Activated CD4-positive, CD25-positive, alpha-beta regulatory T cell (primary cell): ENCODE measurements at places on chromosomes 16 and 17.

GRCh38 chr17:63911041-63911635 is at the start of gene CSHL1:
CSHL1 (minus strand) TSS chr17:63911258; CDS start chr17:63911196, 62 bp downstream.
- DNase-seq: no peak

DNA sequence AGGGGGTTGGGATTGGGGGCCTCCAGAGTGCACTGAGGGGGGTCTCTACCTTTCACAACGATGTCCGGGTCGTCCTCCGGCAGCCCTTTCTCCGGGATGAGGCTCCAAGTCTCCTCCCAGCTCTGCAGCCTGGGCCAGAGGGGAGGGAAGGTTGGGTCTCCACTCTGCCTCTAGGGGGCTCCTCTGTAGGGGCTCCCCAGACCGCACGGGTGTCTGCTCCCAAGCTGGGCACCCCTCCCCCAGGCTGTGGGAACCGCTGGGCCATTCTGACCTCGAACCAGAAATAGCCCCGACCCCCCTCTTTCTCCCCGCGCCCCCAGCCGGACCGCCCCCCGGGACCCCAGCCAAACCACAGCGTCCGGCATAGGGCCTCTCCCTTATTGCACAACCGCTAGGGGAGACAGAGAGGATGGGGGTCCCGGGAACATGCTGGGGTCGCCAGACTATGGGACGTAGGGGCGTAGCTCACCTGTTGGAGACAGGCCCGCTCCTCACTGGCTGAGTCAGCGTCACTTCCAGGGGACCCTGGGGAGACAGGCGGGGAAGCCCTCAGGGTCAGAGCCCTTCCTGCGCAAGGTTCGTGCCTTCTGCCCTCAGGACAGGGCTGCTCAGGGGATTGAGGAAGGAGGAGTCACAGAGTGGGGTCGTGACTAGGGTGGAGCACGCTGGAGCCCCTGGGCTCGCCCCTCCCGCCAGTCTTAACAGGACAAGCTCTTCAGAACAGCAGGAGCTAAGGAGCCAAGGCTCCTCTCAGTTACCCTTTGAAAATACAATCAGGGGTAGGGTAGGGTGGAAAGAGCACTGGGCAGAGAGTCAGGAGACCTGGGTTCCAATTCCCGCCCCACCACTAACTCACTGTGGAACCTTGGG is 2.7 kb downstream of the PLEKHH3 start:
- DNase-seq: no peak

DNA sequence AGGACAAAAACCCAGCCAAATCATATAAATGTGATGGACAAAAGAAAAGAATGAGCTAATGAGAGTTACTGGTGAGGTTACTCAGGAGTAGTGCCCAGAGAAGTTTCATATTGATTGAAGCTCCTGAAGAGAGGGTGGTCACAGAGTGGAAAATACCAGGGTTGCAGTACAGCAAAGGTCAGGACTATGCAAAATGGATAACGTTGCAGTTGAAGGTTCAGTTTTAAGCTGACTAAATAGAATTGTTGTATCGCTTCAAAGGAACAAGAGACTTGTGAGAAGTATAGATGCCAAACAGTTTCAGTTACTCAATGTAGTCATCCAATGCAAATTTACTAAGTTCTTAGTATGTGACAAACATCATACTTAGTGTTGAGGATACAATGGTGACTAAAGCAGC is 47.1 kb downstream of the ABCA8 start:
- DNase-seq: no peak

- no peak for DNase-seq
These were observed 11.3 kb downstream of the PRSS22 start for GRCh38 chr16:2846511-2847310.

GRCh38 chr17:230395-230770 is 48.9 kb upstream of the DOC2B start:
- no peak for DNase-seq

DNA sequence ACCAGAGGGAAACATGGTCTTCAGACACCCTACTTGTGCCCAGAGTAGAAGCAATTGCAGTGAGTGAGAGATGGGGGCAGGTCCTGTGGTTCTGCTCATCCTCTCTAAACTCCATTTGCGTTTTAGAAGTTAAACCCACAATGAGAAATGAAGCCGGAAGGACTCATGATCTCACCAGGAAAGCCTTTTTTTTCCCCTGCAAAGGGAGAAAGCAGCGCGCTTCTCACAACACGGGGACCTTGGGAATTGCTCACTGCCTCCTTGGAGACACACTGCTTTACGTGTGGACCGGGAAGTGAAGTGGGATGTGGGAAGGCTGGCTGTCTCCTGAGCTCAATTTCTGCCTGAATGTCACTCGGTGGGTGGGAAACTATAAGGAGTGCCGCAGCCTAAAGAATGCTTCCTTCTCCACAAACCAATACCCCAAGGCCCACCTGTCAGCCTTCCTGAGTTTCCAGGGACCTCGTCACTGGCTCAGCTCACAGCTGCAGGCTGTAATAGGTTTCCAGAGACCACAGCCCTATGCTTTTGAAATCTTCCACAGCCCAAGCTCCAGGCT is 365.4 kb downstream of the XYLT1 start:
- DNase-seq: no peak

- DNase-seq: no peak
These were observed 791.3 kb upstream of the SOX9 start for GRCh38 chr17:71329310-71330098.

DNA sequence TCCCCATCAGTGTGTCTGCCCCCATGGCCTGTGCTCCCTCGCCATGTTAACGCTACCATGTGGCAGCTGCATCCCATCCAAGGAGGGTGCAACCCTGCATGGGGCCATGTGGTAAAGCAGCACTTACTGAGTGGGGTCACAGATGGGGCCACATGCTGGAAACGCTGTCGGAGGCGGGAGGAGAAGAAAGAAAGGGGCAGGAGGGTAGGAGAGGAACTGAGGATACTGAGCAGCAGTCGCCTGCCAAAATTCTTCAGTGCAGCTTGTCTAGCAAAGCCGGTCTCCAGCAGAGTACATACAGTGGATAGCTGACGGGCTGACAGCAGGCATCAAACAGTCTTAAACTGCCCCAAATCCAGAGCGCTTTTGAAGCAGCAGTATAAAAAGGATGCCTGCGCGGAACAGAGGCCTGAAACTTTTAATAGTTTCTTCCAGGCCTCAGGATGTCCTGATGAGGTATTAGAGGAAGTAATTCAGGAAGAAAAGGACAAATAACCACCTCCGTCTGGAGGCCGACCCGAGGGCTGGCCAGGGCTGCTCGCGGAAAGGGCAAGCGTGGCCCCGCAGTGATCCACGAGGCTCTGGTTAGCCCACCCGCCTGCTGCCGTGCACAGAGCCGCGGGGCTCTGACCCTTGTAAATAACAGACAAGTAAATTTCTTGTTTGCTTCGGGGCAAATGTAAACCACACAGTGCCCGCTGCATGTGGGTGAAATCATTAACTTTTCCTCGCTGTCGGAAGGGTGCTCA is 149.0 kb downstream of the CCDC182 start:
- DNase-seq: no peak

- DNase-seq: peak; percentile 42
These were observed 9.0 kb downstream of the NOG start for GRCh38 chr17:56602292-56603130.

DNA sequence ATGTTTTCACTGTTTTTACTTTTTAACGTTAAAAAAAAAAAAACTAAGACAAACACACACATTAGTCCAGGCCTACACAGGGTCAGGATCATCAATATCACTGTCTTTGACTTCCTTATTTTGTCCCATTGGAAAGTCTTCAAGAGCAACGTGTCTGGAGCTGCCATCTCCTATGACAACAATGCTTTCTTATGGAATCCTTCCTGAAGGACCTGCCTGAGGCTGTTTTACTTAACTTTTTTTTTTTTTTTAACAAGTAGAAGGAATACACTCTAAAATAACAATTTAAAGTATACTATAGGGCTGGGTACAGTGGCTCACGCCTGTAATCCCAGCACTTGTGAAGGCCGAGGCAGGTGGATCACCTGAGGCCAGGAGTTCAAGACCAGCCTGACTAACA is 71.8 kb upstream of the BCAR1 start:
- DNase-seq: no peak

DNA sequence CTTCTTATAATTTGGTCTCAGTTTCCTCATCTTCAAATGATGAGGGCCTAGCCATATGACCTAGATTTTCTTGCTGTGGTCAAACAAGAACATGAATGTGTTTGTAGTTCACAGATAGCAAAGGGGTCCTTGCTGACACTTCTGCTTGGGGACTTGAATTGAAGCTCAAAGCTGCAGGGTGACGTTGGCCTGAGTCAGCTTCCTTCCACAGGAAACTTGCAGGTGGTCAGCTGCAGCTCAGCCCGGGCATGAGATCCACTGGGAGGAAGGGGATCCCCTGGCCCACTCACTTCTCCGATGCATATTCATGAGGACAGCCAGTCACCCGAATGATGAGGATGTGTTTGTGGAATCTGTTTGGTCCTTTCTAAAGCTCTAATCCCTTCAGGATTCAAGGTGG is 42.6 kb upstream of the AXIN2 start:
- no peak for DNase-seq

GRCh38 chr17:2926019-2926650 is 129.9 kb downstream of the RAP1GAP2 start:
- DNase-seq: no peak

DNA sequence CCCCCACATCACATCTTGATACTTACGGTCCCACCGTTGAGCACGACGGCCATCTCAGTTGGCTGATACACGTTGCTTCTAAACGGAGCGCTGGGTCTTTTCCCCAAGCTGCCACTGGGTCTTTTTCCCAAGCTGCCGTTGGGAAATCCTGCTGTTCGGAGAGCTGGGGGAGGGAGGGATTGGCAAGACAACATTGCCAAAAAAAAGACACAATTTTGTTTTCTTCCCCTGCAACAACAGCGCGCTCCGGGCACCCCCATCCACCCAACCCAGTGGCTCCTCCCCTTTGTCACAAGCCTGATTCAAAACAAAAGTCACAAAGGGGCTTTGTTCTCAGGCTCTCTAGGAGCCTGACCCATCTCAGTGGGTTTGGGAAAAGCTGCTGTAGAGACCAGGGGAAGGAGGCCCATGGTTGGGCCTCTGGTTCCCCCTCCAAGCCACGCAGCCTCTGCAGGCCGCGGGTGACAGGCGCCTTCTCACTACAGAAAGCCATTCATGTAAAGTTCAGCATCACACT is 22.8 kb downstream of the GPRC5B start:
- DNase-seq: no peak

- DNase-seq: no peak
These were observed 21.5 kb upstream of the CD300E start for GRCh38 chr17:74645010-74645409.

- DNase-seq: no peak
These were observed 81.5 kb downstream of the TUBD1 start for GRCh38 chr17:59811209-59811608.

DNA sequence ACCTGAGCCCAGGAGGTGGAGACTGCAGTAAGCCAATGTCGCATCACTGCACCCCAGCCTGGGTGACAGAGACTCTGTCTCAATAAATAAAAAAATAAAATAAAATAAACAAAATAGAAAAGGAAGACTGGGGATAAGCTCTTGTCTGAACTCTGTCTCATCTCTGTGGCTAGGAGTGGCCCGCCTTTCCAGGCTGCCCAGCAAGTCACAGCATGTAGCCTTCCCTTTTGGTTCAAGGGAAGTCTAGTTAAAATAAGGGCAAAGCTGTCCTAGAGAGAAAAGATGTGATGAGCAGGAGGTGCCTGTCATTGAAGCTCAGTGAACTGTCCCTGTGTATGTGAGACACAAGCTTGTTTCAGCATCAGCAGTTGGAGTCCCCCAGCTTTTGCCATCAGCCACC is 2.7 kb upstream of the GFAP start:
- DNase-seq: no peak

GRCh38 chr16:8720080-8720966 is 45.9 kb downstream of the ABAT start:
- no peak for DNase-seq

GRCh38 chr17:42676424-42677011 is at the start of gene PLEKHH3:
PLEKHH3 (minus strand) TSS chr17:42676994; CDS start chr17:42676563, 431 bp downstream.
- DNase-seq: no peak

DNA sequence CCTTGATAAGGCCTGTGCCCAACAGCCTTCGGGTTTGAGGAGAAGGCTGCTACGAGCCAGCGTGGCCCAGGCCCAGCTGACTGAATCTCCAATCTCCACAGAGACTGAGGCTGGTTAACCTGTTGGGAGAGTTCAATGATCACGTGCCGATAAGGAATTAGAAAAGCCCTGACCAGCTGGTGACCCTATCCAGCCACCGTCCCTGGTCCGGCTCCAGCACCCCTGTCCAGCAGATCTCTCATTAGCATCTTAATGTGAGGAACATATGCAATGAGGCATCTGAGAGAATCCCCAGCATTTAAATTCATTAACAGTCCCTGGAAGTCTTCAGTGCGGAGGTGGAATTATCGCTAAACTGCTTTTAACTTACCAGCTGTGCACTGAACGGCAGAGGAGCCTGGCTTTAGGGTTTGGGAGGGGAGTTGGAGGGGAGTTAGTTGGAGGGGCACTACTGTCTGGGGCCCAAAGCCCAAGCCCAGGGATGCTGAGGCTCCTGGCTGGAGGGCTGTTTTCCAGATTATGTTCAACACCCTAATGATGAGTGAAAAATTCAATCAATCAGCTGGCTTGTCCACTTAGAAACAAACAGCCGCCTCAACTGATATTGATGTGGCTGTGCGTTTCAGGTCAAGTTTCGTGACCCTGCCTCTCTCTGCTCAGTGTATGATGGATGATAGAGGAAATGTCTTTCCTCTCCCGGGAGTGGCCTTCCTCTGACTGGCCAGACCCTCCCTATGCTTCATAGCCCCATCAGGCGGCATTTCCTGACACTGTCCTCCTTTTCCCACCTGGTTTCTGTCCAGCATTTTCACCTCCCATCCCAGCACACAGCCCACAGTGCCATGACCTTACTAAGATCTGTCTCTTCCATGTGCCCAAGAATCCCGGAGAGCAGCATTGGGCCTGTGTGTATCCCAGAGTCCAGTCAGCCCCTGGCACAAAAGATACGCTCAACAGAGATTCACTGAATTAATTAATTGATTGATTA is 184.5 kb downstream of the CCT6B start:
- no peak for DNase-seq

DNA sequence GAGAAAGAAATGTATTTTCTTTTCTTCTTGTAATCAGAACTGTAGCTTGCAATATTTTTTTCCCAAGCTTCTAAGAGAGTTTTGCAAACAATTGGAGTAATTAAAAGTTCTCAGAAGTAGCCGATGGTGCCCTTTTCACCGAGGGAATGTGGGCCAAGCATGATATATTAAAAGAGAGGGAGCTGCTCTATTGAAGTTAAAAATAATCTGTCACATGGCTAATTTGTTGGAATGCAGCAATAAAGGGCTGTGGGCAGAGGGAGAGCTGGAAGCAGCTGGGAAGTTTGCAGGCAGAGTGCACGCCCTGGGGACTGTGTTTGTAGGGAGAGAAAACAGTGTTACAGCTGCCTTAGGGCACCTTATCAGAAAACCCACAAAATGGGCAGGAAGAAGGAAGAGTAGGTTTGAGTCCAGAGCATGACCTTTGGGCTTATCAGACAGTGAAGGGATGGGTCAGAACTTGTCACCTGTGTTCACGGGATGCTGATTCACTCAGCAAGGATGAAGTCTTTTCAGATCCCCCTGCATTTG is 18.5 kb upstream of the TERF2 start:
- DNase-seq: no peak

- DNase-seq: no peak
These were observed 132.4 kb downstream of the MAF start for GRCh38 chr16:79468121-79468552.

GRCh38 chr17:1617620-1618174 is 10.9 kb downstream of the SLC43A2 start:
- no peak for DNase-seq
